T-helper 1 cell (primary cell): ENCODE measurements at places on chromosomes 7 and 10.

- DNase-seq = no peak
Measured at GRCh38 chr10:88525371-88526069, 57.6 kb downstream of the RNLS start.

DNA sequence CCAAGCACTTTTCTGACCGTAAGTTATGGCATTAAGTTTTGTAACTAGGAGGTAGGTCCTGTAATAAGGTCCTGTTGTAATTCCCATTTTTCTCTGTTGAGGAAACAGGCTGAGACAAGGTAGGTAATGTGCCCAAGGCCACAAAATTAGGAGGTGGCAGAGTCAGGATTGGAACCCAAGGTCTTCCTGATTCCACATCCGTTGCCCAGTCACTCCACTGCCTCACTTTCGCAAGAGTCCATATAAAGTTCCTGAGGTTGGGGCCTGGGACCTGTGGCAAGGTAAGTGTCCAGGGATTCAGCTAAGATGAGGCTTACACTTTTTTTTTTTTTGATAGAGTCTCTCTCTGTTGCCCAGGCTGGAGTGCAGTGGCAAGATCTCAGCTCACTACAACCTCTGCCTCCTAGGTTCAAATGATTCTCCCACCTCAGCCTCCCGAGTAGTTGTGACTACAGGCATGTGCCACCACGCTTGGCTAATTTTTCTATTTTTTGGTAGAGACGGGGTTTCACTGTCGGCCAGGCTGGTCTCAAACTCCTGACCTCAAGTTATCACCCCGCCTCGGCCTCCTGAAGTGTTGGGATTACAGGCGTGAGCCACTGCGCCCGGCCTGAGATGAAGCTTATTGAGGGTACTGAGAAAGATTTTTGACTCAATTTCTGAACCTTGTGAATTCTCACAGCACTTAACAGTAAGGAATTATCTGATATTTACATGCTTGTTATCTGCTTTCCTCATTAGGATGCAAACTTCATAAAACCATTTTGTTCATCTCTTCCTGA lies 20.3 kb upstream of the GNA12 start:
- no peak for DNase-seq

- DNase-seq = no peak
Measured at GRCh38 chr10:126021833-126022500, 125.6 kb downstream of the FANK1 start.

- DNase-seq = no peak
Measured at GRCh38 chr7:85773116-85773728, 586.4 kb upstream of the SEMA3D start.

- no peak for DNase-seq
Measured at GRCh38 chr7:117281562-117281961, 41.3 kb downstream of the WNT2 start.

GRCh38 chr10:10796061-10796773 lies 221.5 kb upstream of the CELF2 start:
- no peak for DNase-seq

GRCh38 chr10:15188603-15189002 lies 20.1 kb upstream of the NMT2 start:
- no peak for DNase-seq

DNA sequence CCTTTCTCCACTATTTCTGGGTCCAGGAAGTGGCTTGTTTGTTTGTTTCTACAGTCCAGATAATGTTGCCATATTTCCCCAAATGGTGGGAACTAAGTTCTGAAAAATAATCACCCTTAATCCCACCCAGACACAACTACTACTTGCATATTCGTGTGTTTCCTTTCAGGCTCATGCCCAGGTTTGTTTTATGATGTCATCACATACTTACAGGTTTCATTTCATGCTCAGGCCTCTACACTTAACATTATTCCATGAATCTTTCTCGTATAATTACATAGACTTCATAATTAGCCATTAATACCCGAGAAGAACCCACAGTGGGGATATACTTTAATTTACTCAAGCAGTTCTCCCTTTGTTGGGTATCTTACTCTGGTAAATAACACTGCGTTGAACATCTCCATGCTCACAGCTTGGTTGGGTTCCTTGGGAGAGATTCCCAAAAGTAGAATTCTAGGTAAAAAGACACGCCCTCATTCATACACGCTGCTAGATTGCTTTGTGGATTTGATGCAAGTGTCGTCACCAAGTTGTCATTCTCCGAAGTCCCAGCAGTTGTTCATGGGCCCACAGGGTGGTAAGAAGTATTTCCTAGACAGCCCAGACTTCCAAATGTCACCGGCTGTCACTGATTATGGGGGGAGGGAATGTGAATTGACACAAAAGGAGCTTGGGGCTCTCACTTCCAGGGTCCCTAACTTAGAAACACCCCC lies 42.6 kb downstream of the UNC5B start:
- DNase-seq = no peak

DNA sequence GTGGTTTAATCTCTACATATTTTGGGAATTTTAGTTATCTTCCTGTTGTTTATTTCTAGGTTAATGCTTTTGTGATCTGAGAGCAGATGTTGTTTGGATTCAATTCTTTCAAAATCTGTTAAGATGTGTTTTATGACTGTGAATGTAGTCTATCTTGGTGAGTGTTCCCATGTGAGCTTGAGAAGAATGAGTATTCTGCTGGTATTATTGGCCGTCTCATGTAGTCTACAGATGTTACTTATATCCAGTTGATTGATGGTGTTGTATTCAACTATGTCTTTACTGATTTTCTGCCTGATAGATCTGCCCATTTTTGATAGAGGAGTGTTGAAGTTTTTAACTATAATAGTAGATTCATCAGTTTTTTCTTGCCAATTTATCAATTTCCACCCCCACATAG lies 141.4 kb upstream of the FOXP2 start:
- no peak for DNase-seq

DNA sequence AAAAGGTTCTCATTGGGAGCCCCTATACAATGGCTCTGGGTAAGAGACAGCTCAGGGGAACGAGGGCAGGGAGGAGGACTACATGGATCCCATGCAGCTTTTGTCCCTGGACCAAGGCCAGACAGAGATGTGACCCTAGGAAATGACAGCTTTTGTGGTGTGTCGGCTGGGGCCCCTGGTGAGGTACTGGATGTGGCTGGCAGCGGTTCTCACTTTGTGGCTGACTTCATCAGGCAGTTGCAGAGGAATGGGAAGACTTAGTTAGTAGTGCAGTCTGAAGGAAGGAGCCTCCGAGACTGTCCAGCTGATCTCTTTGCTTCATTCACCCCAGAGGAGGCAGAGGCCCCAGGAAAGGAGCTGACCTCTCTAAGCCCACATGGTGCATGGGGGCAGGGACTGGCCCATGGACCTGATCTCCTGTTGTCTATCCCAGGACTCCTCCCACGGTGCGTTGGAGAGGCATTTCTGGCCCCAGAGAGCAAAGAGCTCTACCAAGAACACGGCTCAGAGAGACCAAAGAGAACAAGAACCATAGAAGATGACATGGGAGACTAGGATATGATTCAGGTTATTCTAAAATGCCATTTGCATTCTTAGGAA lies 202.9 kb downstream of the RPS24 start:
- no peak for DNase-seq

GRCh38 chr7:47846138-47846836 lies 102.0 kb downstream of the PKD1L1 start:
- no peak for DNase-seq

DNA sequence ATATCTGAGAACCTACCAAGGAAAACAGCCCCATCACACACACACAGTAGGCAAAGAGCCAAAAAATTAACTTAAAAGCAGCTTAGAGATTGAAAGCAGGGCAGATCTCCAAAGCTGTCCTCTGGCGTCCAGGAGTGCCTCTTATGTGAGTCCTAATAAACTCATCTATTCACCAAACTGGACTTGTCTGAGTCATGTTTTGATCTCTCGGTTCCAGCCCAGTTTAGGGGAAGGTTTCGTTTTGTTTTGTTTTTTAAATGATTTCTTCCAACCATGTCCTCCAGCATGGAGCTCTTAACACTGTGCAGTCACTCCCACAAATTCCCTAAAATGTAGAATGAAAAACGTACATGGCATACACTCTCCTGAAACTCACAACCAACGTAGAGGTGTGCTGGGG lies 6.7 kb upstream of the PRSS37 start:
- no peak for DNase-seq
